ENCODE measurements at places on chromosomes 13 and 19.
A peak's percentile ranks its signal among the peaks of the same experiment; 100 is the strongest.

DNA sequence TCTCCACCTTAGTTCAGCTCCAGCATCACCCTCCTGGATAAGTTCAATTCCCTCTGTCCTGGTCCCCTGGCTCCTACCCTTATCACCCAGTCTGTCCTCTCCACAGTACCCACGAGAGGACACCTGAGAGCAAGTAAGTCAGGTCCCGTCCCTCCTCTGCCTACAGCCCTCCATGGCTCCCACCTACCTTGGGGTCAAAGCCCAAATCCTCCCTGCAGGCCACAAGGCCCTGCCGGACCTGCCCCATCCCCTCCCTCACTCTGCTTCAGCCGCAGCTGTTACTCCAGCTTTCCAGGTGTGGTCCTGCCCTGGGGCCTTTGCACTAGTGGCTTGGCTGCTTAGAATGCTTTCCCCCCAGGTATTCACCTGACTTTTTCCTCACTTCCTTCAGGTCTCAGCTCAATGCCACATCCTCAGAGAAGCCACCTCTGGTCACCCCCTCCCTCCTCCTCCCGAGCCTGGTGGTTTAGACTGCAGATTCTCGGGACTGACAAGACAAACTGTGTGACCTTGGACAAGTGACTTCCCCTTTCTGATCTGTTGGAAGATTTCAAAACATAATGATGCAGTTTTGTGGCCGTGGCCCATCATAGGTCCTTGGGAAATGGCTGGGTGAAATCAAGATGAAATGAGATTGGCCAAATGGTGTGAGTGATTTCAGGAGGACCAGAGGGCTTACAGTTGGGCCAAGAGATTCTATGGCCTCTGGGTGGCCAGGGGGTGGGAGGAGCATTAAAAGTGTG lies 3.6 kb downstream of the TUBB4A start:
- peak; percentile 27 for DNase-seq

GRCh38 chr19:5594521-5594950 lies 26.8 kb upstream of the TINCR start:
- no peak for DNase-seq

DNA sequence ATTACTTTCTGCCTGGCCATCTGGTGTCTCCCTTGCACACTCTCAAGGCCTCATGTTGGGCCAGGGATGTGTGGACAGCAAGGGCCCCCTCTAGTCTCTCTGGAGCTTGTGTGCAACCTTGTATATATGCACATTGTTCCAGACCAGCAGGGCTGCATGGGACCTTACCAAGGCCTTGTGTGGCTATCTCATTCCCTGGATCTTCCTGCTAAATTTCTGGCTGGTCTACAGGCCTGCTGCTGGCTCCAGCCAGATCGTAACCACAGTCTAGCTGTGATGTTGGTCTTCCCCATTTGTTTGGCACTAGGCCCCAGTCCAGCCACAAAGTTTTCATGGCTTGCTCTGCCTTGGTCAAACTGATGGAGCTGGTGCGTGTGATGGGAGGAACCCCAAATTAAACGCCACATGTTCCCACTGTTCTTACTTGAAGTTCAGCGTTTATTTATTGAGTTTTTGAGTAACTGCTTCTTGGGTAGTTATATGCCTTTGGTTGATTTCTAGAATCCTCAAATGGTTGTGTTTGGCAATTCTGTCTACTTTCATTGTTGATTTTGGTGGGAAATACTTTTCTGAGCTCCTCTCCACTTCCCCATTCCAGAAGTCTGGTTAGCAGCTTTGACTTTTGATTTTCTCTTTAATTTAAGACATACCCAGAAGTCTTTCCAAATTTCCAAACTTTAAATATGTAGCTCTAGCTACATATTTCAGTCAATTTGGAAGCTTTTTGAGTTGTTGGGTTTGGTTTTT lies 56.4 kb downstream of the SIPA1L3 start:
- peak; percentile 29 for DNase-seq

GRCh38 chr13:43482641-43483040 lies 304.1 kb downstream of the ENOX1 start:
- DNase-seq: no peak

DNA sequence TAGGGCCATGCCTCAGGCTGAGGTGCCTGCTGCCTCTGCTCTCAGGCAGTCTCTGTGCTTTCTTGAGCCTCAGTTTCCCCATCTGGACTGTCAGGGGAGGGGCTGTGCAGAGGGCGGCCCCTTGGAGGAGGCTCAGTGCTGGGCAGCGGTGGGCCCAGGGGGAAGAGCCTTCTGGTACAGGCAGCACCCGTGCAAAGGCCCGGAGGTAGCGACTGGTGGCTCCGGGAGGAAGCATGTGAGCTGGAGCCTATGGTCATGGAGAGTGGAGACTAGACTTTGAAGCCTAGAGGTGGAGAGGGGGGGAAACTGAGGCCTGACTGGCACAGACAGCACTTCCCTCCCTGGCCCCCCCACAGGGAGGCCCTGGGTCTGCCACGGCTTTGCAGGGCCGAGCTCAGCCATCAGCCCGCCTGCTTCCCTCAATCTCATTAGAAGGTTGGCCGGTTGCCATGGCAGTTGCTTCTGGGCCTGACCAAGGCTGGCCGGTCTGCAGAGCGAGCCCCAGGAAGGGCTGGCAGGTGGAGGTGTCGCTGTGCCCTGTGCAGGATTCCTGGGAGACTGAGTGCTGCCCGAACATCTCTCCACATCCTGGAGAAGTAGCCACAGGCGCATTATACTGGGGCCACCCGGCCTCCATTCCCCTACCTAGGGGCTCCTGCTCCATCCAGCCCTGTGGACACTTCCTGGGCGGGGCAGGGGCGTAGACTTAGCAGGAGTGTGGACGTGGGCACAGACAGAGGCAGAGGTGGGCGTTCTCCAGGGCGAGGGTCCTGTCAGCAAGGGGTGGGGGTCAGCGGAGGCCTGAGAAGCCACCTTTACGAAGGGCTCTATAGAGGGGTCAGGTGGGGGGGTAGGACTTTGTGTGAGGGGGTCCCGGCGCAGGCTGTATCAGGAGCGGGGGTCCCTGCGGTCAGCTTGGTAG lies 53.2 kb downstream of the CRTC1 start:
- no peak for DNase-seq

GRCh38 chr13:108425056-108425455 lies 155.5 kb downstream of the TNFSF13B start:
- DNase-seq: no peak

DNA sequence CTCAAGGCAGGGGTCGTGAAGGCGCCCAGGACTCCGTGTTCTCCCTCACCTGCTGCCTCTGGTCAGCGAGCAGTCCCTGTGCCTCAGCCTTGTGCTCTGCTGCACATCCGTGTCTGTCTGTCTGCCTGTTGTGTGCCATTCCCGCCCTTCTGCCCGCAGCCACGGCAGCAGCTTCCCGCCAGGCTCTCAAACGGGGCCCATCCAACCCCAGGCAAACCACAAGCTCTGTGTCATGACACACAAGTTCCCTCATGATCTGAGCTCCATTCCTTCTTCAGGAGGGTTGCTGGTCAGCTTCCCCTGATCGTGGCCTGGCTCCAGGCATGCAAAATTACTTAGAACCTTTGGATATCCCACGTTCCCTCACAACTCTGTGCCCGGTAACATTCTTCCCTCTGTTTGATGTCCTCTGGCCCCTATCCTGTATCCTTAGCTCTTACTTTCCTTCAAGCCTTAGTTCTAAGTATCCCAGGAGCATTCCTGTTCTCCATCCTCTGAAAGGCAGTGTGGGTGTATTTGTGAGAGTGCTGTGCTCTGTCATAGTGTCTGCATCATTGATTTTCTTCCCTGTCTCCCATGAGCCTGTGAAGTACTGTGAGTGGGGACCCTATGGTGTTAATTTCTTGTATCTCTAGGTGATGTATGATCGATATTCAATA lies 3.2 kb downstream of the GPR183 start:
- no peak for DNase-seq

DNA sequence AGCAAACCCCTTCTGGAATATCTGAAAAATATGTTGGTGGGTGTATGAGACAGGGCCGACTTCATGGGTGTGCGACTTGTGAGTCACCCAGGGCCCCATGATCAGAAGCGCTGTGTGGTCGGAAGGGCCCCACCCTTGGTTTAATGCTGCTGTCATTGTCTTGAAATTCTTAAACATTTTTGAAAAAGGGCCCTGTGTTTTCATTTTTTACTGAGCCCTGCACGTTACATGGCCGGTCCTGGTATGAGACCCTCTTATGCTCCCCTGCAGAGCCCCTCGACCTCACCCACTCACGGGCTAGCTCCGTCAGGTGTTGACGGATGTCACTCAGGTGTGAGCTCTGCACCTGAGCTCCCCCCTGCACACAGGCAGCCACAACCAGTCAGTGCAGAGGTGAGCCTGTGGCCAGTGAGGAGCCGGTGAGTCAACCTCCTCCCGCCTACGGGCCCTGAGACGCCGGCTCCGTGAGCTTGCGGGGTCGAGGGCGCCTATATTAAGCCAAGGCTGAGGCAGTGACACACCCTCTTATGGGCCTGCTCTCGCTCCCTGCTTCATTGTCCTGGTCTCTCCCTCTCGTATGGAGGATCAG lies 27.7 kb downstream of the GADD45B start:
- no peak for DNase-seq

- DNase-seq: no peak
Observed at GRCh38 chr19:45575216-45575615, 9.4 kb downstream of the OPA3 start.

DNA sequence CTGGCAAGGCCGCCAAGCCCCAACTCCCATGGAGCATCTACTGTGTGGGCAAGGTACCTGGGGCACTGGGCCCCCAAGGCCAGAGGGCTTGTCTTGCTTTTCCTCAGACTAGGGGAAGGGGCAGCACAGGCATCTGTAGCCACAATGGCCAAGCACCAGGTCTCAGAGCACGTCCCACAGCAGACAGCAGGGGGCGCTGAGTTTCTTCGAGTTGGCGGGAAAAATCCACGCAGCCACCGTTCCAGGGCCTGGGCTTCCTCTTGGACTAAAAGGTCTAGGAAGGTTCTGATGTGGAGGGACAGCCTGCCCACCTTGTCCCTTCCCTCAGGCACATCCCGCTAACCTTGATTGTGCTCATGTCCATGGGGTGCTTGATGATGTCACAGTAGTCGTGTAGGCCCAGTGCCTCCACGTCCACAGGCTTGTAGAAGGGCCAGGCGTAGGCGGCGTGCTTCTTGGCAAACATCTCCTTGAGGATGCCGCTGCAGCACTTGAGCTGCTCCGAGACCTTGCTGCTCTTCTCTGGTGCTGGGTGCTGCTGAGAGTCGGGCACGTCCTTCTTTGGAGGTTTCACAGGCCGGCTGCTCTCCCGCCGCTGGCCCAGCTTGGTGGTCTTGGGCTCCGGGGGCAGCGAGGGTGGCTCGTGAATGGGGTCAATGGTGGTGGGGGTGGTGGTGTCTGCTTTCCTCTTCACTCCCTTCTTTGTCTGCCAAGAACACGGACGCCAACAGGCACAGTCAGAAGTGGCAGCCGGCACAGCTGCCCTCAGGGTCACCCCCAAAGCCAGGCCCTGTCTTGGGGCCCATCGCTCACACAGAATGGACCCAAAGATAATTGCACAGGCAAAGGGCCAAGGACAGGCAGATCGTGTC lies 32.0 kb upstream of the EPHX3 start:
- DNase-seq: no peak

DNA sequence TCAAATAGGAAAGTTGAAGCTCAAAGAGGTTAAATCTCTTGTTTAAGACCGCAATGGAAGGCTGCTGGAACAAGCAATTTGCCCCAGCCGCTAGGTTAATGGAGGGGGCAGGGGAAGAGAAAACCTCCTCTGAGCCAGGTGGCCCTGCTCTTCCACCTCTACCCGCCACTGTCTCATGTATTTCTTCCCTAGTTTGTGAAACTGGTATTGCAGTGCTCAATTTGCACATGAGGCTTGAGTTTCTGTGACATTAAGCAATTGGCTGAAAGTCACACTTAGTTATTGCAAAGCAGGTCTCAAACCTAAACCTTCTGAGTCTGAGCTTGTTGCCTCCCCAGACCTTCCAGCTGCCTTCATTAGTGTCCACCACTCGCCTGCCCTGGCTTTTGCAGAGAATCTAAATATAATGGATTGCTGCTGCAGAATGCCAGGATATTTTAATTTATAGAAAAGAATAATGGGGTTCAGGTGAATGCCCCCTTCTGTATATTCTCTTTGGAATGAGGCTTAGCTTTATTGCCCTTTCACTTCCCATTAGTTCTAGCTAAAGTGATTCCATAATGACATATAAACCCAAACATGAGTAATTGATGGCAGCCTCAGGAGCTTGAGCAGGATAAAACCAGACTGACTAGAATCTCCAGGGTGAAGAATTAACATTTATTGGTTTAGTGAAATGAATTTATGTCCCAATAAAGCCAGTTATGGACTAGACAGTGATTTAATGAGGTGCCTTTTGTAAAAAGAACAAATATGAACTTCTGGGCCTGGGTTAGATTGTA lies 27.0 kb upstream of the OLFM4 start:
- DNase-seq: no peak

GRCh38 chr13:29476046-29476445 lies 119.4 kb downstream of the SLC7A1 start:
- DNase-seq: no peak

GRCh38 chr13:25247360-25247759 lies 39.9 kb downstream of the MTMR6 start:
- no peak for DNase-seq

DNA sequence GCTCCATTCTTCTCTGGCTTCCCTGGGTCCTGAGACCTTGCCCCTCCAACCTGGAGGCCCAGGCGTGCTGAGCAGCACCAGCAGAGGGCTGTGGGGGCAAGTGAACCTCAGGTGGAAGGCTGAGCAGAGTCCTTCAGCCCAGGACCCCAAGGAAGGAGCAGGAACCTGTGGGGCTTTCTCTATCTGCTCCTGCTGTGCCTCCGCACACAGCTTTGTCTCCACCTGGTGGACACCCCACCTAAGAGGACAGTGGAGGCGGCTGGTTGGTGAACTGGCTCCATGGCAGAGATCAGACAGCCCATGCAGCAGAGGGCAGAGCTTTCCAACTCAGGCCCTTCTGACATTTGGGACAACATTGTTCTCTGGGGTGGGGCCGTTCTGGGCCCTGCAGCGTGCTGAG lies 19.7 kb downstream of the ZFR2 start:
- DNase-seq: no peak

Measured in GF-D8 (cell line).